ENCODE measurements at places on chromosomes 16 and 17.
A peak's percentile ranks its signal among the peaks of the same experiment; 100 is the strongest.

- no peak overlapping the region for H3K27ac ChIP-seq
- DNase-seq: no peak
- H3K27me3 ChIP-seq: no peaks in the 10 kb centered on the region
- peaks cover 69% of the 10 kb centered on the region for H3K4me1 ChIP-seq
- H3K36me3 ChIP-seq: peaks cover 6% of the 10 kb centered on the region
These were observed 5.9 kb downstream of the ZDHHC7 start for GRCh38 chr16:85005285-85006069.

- no peak overlapping the region for H3K4me3 ChIP-seq
- peaks cover 28% of the 10 kb centered on the region for H3K4me1 ChIP-seq
- no peaks in the 10 kb centered on the region for H3K36me3 ChIP-seq
- H3K27me3 ChIP-seq: no peaks in the 10 kb centered on the region
- DNase-seq: no peak
These were observed 8.3 kb downstream of the SLC5A10 start for GRCh38 chr17:18960241-18960665.

DNA sequence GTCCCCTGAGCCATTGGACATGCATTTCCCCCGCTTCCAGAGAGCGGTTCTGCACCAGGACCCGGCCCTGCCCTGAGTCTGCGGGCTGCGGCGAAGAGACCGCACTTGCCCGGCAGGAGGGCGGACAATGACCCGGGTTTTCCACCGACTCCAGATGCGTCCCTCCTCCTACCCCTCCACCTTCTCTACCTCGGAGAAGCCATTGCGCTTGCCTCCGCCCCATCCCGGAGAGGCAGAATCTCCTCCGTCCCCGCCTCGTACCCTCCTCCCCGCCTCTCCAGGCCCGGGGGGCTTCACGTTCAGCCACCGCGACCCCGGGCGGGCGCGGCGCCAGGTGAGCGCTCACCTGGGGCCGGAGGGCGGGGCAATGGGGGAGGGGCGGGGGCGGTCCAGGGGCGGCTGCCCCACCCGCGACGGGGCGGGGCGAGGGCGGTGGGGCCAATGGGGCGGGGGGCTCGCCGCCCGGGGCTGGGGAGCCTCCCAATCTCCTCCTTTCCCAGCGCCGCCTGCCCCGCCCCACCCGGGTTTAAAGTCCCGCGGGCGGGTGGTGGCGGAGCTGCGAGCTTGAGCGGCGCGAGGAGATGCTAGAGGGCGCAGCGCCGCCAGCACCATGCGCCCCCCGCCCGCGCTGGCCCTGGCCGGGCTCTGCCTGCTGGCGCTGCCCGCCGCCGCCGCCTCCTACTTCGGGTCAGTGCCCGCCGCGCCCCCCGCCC is at the start of gene WNT9B:
WNT9B (plus strand) TSS at position 555 of the 713 bp plus-strand sequence; CDS start at position 611, 56 bp downstream.
- H3K4me1 ChIP-seq: peaks cover 6% of the 10 kb centered on the region
- peak within 1 kb of the TSS; percentile 54 for H3K4me3 ChIP-seq
- no peaks in the 10 kb centered on the region for H3K36me3 ChIP-seq

DNA sequence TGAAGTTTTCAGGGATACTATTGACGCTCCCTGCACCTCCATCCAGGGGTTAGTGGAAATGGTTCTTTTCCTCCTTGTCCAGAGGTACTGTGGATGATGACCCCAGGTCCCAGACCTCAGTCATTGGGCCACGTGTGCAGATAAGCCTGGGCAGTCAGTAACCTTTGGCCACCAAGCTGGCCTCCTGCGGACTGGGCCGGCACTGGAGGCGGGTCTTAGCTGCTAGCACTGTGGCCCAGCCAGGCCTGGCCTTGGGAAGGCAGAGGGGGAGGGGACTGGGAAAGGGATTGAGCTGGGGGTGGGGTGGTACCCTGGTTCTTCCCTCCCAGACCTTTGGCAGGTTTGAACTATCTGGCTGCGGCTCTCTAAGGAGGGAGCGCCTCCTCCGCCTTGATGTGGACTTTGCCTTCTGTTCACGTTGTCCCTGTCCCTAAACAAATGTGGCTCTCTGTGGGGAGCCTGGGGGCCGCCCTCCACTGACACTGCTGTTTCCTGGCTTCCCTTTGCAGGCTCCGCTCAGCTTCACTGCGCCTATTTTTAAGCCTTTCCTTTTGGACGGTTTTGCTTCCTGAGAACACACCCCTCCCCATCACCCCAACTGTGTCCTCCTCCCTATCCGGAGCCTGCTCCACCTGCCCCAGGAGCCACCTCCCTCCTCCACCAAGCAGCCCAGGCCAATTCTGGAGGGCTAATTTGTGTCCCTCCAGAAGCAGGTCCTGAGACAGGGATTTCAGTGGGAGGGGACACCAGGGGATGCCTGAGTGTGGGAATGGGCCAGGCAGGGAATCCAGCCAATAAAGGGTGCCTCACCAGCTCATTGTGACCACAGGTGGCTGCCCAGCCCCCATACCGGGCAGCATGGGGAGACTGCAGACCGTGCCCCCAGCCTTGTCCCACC is 251.9 kb downstream of the SEC14L1 start:
- no peaks in the 10 kb centered on the region for H3K27me3 ChIP-seq
- H3K36me3 ChIP-seq: no peaks in the 10 kb centered on the region
- DNase-seq: no peak
- H3K4me1 ChIP-seq: peaks cover 70% of the 10 kb centered on the region
- H3K27ac ChIP-seq: peak overlapping the region; percentile 65

GRCh38 chr17:50661795-50662391 is 27.2 kb downstream of the ABCC3 start:
- no peak overlapping the region for H3K4me3 ChIP-seq
- H3K27me3 ChIP-seq: no peaks in the 10 kb centered on the region
- peak overlapping the region; percentile 91 for H3K27ac ChIP-seq

DNA sequence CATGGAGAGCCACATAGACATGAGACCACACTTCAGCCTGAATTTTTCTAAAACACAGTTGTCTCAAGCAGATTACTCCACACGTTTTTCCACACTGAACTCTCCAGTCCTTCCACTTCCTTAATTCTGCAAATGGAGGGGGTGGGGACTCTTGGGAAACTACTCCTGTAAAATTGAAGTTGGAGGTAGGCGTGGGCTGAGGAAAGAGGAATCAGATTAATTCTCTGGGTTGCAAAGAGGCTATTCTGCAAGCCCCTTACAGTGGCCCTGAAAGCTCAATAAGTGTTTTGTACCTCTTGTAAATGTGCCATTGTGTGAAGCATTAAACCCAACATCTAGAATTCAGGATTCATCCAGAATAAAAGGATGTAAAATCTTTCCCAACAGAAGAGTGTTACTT is 9.6 kb downstream of the MARVELD3 start:
- no peaks in the 10 kb centered on the region for H3K36me3 ChIP-seq
- no peak for DNase-seq
- H3K4me1 ChIP-seq: no peaks in the 10 kb centered on the region
- no peak overlapping the region for H3K27ac ChIP-seq
- H3K4me3 ChIP-seq: no peak overlapping the region

DNA sequence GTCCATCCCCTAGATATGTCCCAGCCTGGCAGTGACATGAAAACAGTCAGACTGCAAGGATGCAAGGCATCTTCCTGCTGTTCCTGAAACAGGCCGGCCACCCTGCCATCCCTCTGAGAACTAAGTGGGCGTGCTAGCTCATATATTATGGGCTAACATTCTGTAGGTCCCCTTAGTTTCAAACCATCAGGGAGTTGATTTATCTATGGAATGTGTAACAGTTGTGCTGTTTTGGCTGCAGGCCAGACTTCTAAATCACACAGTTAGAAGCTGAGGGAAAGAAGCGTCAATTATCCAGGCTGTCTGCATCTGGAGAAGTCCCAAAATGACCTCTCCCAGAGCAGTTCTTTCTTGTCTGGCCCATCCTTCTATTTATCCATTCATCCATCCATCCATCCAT is 102.7 kb upstream of the DNAH9 start:
- H3K4me3 ChIP-seq: no peak overlapping the region
- no peaks in the 10 kb centered on the region for H3K27me3 ChIP-seq
- H3K4me1 ChIP-seq: no peaks in the 10 kb centered on the region
- no peak overlapping the region for H3K27ac ChIP-seq
- no peaks in the 10 kb centered on the region for H3K36me3 ChIP-seq
- DNase-seq: no peak

GRCh38 chr17:49613182-49613800 is 37.6 kb downstream of the NXPH3 start:
- H3K27ac ChIP-seq: no peak overlapping the region
- peaks cover 42% of the 10 kb centered on the region for H3K36me3 ChIP-seq
- peaks cover 20% of the 10 kb centered on the region for H3K4me1 ChIP-seq
- no peak for DNase-seq

DNA sequence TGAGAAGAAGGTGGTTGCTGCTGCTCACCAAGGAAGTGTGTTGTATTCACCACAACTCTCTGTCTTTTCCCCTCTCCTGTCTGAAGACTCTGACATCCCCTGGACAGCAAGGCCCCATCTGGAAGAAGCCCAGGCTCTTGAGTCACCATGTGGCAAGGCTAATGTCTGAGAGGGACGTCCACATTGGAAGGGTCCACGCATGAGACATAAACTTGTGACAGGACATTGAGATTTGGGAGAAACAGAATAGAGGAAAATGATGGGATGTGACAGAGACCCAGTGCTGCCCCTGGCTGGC is 176.5 kb downstream of the IRF8 start:
- H3K4me1 ChIP-seq: no peaks in the 10 kb centered on the region
- H3K27me3 ChIP-seq: peaks cover 6% of the 10 kb centered on the region
- DNase-seq: no peak
- H3K27ac ChIP-seq: no peak overlapping the region
- no peak overlapping the region for H3K4me3 ChIP-seq

DNA sequence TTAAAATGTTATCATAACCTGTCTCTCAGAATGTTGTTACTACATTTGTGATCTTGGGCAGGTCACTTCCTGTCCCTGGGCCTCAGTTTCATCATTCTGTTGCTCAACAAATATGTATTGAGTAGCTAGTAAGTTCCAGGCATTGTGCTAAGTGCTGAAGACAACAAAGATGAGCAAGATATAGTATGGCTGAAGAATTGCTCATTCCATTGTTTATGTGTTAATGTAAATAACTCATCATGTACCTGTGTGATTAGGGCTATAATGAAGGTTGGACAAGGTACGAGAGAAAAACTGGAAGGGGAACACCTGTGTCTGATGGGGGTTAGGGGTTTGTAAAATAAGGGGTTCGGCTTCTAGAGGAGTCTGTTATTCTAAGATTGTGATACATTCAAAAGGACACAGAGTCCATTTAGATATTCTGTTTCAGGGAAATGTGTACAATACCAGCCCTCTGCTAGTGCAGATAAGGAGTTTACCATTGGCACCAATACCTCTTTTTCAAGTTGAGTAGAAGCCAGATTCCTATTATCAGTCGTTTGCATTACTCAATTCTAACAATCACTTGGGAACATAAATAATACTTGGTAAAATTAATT is 20.0 kb downstream of the TUBG1 start:
- no peak overlapping the region for H3K27ac ChIP-seq
- no peaks in the 10 kb centered on the region for H3K4me1 ChIP-seq
- no peak for DNase-seq
- no peak overlapping the region for H3K4me3 ChIP-seq

DNA sequence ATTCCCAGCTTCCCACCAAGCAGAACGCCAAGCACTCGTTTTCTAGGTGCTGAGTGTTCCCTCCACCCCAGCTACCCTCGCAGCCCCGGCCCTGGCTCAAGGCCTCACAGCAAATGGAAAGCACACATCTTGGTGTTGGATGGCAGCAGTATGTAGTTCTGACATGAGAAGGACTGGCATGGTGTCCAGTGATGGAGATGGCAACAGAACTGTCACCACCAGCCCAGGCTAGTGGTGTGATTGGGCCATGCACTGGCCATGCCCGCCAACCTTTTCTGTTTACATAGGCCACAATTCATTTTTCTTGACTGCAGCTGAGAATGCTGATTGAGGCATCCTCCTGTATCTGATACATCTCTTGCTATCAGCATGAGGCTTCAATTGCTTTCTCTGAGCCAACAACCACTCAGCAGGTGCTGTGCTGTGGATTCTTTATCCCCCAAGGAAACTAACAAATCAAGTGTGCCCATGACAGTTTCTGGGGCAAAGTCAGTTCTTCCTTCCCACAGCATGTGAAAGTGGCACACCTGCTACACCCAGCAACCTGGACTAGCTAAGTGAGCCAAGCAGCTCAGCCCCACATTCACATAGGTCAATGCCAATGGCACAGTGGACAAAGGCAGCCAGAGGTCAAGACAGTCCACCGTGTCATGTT is 3.8 kb downstream of the SLC12A4 start:
- H3K4me3 ChIP-seq: no peak overlapping the region
- no peak overlapping the region for H3K27ac ChIP-seq
- peaks cover 9% of the 10 kb centered on the region for H3K36me3 ChIP-seq
- DNase-seq: no peak
- no peaks in the 10 kb centered on the region for H3K27me3 ChIP-seq

DNA sequence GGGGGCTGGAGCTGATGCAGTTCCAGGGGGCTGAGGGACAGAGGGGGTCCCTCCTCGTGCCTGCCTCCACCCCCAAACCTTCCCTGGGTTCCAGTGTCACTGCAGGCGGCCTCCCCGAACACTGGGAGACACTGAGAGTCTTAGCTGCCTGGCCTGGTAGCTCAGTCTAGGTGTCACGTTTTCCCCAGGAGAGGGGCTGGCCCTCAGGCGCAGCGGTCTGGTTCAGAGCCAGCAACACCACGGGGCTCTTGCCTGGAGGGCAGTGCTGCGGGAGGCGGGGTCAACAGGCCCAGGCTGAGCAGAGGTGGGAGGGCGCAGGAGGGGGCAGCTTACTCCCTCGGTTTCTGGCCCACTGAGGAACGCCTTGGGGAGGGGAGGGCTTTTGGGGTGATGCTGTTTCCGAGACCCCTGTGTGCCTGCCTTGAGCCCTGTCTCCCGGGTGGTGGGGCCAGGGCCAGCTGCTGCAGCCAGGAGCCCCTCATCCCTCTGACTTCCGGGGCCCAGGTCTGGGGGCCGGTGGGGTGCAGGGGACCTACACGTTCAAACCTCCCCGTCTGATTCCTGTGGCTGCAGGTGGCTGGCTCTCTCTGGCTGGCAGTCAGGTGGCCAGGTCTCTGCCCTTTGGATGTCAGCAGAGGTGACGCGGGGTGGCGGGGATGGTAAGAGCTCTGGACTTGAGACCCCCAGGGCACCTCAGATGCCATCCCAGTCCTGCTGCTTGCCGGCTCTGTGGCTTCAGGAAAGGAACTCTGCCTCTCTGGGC is 89.3 kb upstream of the GSE1 start:
- no peaks in the 10 kb centered on the region for H3K27me3 ChIP-seq
- no peak overlapping the region for H3K27ac ChIP-seq
- no peak overlapping the region for H3K4me3 ChIP-seq
- no peaks in the 10 kb centered on the region for H3K4me1 ChIP-seq

DNA sequence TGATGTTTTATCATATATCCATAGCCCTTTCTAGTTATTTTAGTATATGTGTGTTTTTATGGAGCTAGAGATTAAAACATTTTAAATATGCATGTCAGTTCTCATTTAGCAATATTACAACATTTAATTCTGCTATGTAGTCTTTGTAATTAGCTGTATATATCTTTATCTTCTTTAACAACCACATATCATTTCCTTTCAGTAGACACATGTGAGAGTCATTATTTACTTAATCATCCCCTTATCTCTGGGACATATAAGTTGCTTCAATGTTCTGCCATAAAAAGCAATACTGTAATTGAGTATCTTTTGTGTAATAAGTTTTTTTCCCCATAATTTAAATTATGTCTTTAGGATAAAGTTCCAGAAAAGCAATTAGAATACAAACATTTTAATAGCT is 52.0 kb upstream of the CLEC3A start:
- no peak for DNase-seq
- peaks cover 8% of the 10 kb centered on the region for H3K27me3 ChIP-seq
- no peaks in the 10 kb centered on the region for H3K36me3 ChIP-seq
- no peaks in the 10 kb centered on the region for H3K4me1 ChIP-seq

- peaks cover 10% of the 10 kb centered on the region for H3K4me1 ChIP-seq
- peak overlapping the region; percentile 6 for H3K4me3 ChIP-seq
- H3K27me3 ChIP-seq: no peaks in the 10 kb centered on the region
- peak; percentile 48 for DNase-seq
These were observed 10.0 kb downstream of the LITAFD start for GRCh38 chr16:8892101-8892575.

- peaks cover 8% of the 10 kb centered on the region for H3K4me1 ChIP-seq
- DNase-seq: no peak
- H3K27ac ChIP-seq: no peak overlapping the region
These were observed 3.9 kb downstream of the CTRB2 start for GRCh38 chr16:75203096-75203495.

Measured in activated CD4-positive, alpha-beta T cell treated with anti-CD3 and anti-CD28 coated beads for 36 hours (primary cell).